Muscle of leg (tissue), 16 donors: ENCODE measurements at places on chromosomes 4 and X. TPM values are rescaled to one million over a fixed set of nuclear protein-coding genes. Genes with fewer than 3 reads are reported as not detected.

Gene TEX13D
- not detected for polyA plus RNA-seq

Gene ABCG2
- polyA plus RNA-seq, result 4.3 TPM

Gene MAGED4
- 50.1 TPM for polyA plus RNA-seq

- no peak for DNase-seq
These were observed 77.0 kb downstream of the LUZP4 start for GRCh38 chrX:115366535-115366934.

GRCh38 chrX:70470850-70471289, 26.2 kb downstream of the DLG3 start:
- DNase-seq, result peak; percentile 10

DNA sequence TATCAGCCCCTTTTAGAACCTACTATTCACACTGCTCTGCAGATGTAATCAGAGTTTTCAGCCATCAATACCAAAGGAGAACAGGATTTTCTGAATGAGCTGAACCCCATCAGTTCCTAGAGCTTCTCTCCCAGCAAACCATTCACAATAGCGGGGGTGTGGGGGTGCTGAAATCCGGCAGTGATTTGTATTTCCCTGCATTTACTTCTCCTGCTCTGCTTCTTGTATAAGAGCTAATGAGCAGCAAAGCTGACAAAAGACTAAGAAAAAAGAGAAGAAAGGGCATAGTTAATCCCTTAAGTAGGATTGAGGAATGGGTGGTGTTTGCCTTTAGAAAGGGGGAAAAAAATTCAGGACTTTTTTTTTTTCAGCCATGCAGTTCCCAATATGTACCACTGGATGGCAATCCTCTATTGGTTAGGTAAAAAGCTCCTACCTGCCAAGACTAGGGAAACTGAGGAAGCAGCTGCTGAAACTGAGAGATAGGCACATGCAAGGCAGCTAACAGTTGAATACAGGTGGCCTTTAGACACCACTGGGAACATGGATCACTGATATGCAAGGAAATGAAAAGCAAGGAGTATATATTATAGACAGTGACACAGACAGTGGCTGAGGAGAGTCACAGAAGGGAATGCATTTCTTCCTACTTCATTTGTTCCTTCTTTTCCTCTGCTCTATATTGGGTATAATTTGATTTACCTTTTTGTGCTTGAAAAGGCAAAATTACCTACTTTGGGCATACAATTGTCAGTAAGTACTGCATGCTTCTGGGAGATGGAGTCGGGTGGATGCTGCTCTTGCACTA, 217.9 kb downstream of the HS6ST2 start:
- no peak for DNase-seq

DNA sequence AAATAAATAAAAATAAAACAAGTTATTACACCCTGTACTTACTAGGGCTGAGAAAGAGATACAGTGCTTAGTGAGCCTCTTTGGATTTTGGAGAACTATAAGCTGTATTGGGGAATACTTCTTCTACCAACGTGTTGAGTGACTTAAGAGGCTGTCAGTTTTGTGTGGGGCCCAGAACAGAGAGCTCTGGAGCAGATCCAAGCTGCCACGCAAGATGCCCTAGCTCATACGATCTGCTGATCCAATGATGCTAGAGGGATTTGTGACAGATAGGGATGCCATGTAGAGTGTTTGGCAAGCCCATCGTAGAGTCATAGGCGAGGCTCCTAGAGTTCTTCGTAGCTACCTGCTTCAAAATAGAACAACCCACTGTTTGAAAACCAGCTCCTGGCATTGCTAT, 60.3 kb upstream of the KLF3 start:
- DNase-seq, result no peak

- peak; percentile 70 for DNase-seq
These were observed 72.9 kb upstream of the ENOX2 start for GRCh38 chrX:130975947-130976346.

DNA sequence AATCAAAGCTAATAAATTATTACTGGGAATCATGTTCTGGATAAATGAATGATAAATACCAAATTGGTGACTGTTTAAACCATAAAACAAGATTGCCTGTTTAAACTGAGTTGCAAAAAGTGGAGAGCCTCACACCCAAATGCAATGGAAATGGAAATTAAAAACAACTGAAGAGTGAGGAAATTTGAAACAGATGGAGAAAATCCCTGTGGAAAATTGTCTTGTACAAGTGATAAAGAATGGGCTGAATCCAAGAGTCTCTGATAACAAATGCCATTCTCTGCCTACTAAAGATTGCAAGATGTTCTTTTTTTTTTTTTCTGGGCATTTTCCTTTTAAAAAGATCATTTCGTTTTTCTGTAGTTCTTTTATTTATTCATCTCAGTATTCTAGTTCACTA, 426.3 kb downstream of the NLGN4X start:
- DNase-seq, result no peak

GRCh38 chrX:106963111-106963510, 36.9 kb downstream of the MORC4 start:
- no peak for DNase-seq

GRCh38 chr4:106418444-106418843, 49.9 kb upstream of the GIMD1 start:
- no peak for DNase-seq

- DNase-seq, result no peak
These were observed 376.6 kb upstream of the EMCN start for GRCh38 chr4:100894339-100894870.
